ENCODE measurements at places on chromosomes 2 and 18.

GRCh38 chr2:98037666-98038336 is 42.1 kb upstream of the TMEM131 start:
- no peak for DNase-seq

- no peak for DNase-seq
Measured at GRCh38 chr18:8609659-8610458, 622 bp downstream of the RAB12 start.

DNA sequence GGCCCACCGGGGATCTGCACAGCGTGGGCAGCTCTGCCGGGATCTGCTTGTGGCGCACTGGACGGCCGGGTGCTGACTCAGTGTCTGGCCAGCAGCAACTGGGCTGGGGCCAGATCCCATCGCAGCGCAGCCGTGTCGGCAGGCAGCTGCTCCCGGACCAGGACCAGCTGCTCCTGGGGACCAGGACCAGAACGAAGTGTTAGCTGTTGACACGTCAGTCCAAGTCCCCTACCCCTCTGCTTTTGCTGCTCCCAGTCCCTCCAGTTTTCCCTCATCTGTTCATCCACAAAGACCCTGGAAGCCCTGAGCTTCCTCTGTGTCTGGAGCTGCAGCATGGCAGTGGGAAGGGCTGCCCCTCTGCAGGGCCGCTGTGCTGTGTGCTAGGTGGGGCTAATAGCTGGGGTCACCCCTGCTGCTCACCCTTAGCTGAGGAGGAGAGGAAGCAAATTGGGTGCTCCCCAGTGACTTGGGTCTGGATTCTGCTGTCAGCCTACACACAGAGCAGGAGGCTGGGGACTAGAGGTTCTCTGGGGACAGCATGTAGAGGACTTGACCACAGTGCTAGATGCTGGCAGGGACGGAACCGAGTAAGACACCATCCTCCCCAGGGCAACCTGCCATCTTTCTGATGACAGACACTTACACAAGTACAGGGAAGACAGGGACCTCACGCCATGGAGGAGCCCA is 16.9 kb upstream of the KIF1A start:
- DNase-seq = no peak

- no peak for DNase-seq
Measured at GRCh38 chr2:230589025-230589424, 123.6 kb upstream of the CAB39 start.

DNA sequence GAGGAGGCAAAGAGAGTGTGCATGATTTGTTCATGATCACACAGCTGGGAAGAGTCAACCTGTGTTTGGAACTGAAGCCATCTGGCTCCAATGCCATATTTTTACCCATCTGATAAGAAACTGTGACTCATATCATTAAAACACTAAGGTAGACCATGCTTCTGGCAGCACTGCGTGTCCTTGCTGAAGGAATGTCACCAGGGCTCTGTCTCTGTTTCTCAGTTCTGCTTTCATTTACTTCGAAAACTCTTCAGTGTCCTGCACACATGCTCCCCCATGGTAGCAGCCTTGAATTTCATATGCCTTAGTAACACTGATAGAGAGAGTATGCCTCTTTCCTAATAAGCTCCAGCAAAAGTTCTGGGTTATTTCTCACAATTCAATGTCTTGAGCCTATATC is 830.4 kb downstream of the DCDC2C start:
- DNase-seq = no peak

DNA sequence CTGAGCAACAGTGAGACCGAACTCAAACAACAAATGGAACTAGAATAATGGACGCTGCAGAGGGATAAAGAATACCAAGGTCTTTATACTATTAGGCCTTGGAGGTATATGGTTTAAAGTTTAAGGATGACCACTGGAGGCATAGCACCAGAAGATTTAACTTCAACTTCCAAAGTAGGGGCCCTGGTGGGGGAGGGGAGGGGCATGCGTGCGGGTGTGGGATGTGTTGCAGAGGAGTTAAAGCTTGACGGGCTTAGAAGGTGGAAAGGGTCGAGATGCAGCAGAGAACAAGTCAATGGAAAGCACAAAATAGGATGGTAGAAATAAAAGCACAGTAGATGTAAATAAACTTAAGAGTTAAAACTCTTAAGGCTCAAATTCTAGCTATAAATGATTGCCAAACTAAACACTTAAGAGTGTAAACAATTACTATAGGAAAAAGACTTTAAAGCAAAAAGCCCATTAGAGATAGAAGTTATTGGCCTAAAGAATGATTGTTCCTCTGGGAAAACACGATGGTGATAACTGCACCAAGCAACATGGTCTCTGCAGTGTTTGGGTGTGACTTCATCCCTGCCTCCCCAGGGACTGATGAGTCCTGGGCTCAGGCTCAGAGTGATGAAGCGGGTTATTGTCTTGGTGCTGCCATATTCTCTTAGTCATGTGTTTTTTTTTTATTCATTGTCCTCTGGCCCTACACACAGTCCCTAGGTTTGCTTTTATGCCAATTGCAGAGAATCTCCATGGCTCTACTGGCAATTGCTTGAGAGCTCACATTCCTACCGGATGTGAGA is 13.0 kb downstream of the RRM2 start:
- peak; percentile 83 for DNase-seq

DNA sequence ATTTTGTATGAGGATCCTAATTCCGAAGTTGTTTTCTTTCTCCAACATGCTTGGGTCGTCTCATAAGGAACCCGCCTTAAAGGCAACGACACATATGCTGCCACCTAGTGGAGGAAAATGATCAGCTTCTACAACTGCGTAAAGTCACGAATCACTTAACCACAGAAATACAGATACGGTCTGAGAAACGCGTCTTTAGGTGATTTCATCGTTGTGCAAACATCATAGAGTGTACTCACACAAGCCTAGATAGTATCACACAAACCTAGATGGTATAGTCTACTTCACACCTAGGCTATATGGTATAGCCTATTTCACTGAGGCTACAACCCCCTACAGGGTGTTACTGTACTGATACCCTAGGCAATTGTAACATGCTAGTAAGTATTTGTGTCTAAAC is 13.1 kb downstream of the GNLY start:
- DNase-seq = peak; percentile 68

DNA sequence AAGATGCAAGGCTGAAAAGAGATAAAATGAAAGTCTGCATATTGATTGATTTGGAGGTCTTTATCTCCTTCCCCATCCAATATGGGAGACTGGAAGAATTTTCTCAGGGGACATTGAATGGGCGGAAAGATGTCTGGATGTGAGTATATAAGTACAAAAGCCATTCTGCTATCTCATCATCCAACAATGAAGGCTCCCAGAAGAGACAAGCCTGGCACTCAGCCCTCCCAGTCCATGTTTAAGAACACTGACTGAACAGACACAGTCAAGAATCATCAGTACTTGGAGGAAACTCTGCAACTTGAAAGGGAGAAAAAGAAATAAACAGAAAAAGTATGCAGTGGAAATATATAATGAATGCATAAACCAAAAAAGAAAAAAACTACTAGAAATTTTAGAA is 80.9 kb downstream of the PTRHD1 start:
- no peak for DNase-seq

DNA sequence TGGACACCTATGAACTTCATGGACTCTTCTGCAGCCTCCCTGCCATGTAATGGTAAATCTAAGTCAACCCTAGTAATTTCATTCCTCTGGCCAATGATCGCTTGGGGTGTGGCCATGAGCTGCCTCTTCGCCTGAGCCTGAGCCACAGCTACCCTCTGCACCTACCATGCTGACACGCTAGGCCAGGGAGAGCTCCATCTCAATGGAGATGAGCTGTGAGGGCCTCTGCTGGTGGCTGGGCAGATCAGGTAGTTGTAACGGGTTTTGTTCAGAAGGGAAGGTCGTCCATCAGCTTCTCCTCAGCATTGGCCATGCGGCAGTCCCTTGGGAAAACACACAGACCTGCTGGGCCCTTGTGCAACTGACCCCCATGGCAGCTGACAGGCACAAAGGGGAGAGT is 24.4 kb downstream of the MPHOSPH10 start:
- no peak for DNase-seq

DNA sequence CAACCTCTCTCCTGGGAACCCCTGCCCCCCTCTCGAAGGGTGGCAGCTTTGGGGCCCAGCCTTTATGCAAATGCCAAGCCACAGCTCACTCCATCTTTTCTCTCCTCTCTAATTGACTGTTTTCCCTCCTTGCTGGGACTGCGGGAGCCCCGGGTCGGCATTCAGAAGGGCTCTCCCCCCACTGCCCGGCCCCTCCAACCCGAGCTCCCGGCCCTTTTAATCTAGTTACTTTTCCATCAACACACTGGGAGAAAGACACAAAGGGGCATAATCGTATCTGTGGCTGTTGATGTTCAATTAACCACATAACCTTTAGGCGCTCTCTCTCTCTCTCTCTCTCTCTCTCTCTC is 95.4 kb downstream of the INHBB start:
- no peak for DNase-seq

- DNase-seq = no peak
Measured at GRCh38 chr2:207284556-207285472, 119.1 kb upstream of the KLF7 start.

DNA sequence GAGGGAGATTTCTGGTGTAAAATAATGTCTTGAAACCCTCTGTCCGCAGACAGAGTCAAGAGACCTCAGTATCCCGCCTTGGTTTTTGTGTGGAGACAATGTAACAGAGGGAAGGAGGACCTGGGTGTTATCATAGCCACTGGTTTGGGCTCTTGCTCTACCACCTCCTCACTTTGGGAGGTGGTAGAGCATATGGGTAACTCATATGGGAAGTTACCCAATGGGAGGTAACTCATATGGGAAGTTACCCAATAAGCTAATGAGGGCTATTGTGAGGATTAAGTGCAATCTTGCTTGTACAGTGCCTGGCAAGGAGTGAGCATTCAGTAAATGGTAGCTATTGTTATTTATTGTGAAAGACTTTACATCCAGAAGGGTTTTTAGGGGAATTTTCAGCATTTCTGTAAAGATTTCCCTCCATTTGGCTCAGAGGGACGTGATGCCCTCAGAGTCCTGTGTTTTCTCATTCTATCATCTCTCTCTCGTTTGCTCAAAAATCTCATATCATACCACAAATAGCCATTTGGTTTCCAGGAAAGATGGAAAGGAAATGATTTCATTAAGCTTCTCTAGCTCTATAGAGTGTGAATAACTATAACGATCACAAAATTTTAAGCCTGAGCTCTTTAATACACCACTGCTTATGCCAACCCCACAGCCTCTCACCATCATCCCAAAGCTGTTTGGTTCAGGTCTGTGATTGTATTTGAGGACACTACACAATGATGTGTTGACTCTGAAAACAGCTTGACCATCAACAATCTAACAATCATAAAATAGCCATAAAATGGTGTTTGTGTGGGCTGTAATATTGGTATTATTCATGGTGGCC is 307.7 kb downstream of the STK39 start:
- no peak for DNase-seq

GRCh38 chr18:41754332-41754731 is 200.7 kb upstream of the PIK3C3 start:
- DNase-seq = no peak

GRCh38 chr18:5543036-5543680 is 639 bp downstream of the EPB41L3 start:
- DNase-seq = no peak

- no peak for DNase-seq
Measured at GRCh38 chr2:8453904-8454302, 228.0 kb upstream of the ID2 start.

- DNase-seq = peak; percentile 3
Measured at GRCh38 chr2:180385601-180386201, 378.6 kb upstream of the CWC22 start.

DNA sequence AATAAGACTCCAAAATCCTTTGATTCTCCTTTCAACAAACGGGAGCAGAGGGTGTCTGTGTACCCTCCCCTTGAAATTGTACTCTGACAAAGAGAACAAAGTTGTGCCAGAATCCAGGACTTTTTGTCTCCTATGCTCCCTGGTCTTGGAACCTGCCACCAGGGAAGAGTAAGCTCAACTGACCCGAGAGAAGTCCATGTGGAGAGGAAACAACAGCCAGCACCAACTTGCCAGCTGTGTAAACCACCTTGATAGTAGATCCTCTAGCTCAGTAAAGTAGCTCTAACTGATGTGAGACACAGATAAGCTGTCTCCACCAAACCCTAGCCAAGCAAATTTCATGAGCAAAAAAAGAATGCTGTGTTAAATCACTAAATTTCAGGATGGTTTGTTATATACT is 46.9 kb downstream of the LNPK start:
- no peak for DNase-seq

GRCh38 chr2:71702071-71702970 is 249.0 kb downstream of the DYSF start:
- DNase-seq = no peak

DNA sequence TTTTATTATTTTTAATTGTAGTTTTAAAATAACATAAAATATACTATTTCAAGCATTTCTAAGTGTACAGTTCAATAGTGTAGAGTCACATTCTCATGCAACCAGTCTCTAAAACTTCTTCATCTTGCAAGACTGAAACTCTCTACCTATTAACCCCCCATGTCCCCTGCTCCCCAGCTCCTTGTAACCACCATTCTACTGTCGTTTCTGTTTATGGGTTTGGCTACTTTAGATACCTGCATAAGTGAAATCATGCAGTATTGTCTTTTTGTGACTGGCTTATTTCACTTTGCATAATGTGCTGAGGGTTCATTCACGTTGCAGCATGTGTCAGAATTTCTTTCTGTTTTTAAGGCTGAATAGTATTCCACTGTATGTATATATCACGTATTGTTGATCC is 139.4 kb downstream of the SMAD7 start:
- no peak for DNase-seq

DNA sequence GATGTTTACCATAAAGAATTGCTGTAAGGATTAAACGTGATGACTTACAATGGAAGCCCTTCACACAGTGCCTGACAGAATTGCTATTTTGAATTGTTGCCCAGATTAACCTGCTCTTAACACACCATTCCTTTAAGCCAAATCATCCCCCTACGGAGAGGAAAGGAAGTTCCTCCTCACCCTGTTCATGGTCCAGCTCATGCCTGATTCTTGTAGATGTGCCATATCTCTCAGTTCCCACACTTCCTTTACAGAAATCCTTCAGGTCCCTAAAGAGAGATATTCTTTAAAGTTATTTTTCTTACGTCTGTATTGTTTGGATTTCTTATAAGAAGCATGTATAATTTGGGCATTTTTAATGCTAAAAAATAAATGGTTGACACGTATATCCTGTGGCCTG is 127.5 kb upstream of the DAPL1 start:
- peak; percentile 74 for DNase-seq

- DNase-seq = no peak
Measured at GRCh38 chr2:215110918-215111317, 27.5 kb downstream of the ABCA12 start.

- DNase-seq = no peak
Measured at GRCh38 chr2:142325870-142326269, 195.1 kb upstream of the LRP1B start.

GRCh38 chr18:7805096-7805495 is 238.0 kb downstream of the PTPRM start:
- DNase-seq = no peak

GRCh38 chr2:191018643-191019119 is 4.7 kb upstream of the STAT1 start:
- no peak for DNase-seq

DNA sequence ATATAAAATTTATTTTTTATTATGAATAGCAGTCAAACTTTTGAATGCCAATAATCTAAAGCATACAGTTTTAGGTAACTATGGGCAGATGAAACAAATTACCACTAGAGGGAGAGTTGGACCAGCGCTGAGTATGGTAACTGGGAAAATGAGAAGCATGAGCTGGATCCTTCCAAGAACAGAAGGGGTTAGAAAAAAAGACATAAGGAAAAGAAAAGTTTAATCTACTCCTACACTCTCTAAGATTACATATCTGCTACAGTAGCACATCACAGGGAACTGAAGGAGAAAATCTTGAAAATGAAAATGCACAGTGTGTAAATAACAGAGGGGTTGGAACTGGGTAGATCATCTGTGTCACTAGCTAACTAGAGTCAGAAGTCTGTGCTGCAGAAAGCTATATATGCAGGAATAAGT is 15.5 kb downstream of the REG3G start:
- peak; percentile 1 for DNase-seq

All from kidney capillary endothelial cell (primary cell).